ENCODE measurements at places on chromosomes 2 and 18.

GRCh38 chr2:19810637-19811036 lies 91.1 kb downstream of the TTC32 start:
- no peak for DNase-seq

DNA sequence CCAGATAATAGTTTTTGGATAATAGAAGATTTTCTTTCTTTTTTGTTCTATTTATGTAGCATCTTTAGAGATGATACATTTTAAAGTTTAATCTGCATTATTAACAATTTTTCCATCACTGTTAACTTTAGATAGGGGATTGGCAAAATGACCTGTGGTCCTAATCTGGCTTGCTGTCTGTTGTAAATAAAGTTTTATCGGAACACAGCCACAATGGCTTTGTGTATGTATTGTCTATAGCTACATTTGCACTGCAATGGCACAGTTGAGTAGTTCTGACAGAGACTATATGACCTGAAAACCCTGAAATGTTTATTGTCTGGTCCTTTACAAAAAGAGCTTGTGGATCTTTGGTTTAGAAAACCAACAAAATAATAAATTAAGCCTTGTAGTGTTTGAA lies 97.0 kb upstream of the CERS6 start:
- DNase-seq: no peak

GRCh38 chr2:9781252-9781651 lies 62.0 kb upstream of the TAF1B start:
- no peak for DNase-seq

- DNase-seq: no peak
Measured at GRCh38 chr18:22844628-22845027, 88.5 kb upstream of the RBBP8 start.

DNA sequence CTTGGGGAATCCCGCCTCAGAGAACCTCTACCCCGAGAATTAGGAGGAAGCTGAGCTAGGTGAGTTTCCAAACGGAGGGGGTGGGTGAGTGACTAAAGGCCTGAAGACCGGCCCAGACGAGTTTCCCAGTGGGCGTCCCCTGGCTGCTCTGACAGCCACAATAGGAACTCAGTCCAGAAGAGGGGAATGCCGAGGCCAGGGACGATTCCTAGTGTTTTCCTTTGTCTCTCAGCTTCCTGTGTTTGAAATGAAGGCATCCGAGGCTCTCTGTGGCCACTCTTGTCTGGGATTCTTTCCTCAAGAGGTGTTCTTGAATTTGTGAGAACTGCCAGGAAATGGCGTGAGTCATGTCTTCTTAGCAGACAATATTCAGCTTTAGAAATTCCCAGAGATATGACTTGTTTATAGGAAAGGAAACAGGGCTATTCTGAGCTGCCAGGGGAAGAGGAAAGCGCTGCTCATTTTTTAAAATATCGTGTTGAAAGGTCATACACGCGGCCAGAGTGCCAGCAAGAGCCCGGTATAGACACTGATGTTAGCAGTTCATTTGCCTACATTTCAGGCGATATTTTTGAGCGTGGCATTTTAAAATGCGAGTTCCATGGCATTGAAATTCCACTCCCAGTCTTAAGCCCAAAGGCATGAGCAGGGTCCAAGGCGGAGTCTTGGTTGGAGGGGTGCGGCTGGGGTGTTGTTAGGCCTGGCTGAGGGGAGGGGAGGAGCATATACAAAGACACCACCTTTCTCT lies 169.1 kb upstream of the KLF7 start:
- DNase-seq: peak; percentile 99

DNA sequence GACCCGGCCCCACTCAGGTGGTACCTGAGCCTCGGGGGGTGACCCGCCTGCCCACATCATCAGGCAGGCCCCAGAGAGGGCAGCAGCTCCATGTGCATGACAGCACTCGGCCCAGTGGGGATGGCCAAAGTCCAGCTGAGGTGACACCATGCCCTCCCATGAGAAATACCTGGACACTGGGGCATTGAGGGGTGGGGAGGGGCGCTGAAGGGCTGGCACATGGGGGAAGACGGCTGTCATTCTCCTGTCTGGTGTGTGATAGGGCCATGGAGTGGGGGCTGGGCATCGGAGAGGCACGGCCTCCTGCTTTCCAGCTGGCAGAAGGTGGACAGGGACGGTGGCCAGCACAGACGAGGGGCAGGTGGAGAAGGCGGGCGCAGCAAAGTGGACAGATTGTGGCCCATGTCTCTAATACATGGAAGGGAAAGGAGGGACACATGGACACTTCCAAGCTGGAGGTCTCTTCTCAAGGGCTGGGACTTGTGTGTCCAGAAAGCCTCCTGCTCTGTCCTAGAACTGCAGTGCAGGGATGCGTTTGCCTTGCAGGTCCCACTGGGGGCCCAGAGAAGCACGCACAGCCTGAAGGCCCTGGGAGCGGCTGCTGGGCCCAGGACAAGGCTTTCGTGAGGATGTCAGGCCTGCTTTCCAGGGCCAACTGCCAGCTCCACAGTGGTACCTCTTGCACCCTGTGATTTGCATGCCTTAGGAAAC lies 302.2 kb downstream of the NDUFA10 start:
- DNase-seq: no peak

GRCh38 chr2:128324008-128324896 lies 5.6 kb upstream of the HS6ST1 start:
- DNase-seq: no peak

GRCh38 chr2:100876231-100876860 lies 56.4 kb downstream of the NPAS2 start:
- DNase-seq: no peak

DNA sequence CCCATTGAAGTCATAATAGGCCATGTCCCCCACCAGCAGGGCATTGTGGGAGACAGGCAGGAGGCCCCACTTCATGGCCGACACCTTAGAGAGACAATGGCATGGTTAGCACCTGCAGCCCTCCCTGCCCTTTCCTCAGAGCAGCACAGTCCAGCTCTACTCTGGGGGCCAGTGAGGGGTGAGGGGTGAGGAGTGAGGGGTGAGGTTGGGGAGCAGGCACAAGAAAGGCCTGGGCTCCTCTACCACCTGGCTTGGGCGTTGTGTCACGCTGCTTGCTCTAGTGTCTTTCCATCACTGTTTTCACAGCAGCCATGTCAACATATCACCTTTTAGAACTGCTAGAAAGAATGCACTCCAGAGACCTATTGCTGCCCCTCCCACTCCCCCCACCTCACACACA lies 77.2 kb downstream of the ADD2 start:
- no peak for DNase-seq

- DNase-seq: no peak
Measured at GRCh38 chr2:54983345-54984220, 66.7 kb downstream of the RTN4 start.

DNA sequence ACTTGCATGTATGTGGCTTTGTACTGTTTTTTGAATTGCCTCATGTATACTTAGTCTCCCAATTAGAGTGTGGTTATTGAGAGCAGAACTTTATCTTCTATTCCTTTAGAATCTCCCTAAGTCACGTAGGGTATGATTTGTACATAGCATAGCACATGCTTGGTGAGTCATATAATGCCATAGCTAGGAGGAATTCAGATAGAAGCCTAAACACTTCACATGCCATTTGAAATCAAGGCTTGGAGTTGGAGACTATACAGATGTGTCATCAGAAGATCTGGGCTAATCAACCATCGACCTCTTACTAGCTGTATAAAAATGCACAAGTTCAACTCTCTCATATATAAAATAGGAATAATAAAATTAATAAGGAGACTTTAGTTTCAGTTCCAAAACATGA lies 222.6 kb upstream of the ST6GAL2 start:
- DNase-seq: no peak

GRCh38 chr2:76039505-76039904 lies 328.8 kb upstream of the GCFC2 start:
- DNase-seq: no peak

GRCh38 chr2:189997016-189997415 lies 65.5 kb downstream of the MSTN start:
- DNase-seq: no peak

DNA sequence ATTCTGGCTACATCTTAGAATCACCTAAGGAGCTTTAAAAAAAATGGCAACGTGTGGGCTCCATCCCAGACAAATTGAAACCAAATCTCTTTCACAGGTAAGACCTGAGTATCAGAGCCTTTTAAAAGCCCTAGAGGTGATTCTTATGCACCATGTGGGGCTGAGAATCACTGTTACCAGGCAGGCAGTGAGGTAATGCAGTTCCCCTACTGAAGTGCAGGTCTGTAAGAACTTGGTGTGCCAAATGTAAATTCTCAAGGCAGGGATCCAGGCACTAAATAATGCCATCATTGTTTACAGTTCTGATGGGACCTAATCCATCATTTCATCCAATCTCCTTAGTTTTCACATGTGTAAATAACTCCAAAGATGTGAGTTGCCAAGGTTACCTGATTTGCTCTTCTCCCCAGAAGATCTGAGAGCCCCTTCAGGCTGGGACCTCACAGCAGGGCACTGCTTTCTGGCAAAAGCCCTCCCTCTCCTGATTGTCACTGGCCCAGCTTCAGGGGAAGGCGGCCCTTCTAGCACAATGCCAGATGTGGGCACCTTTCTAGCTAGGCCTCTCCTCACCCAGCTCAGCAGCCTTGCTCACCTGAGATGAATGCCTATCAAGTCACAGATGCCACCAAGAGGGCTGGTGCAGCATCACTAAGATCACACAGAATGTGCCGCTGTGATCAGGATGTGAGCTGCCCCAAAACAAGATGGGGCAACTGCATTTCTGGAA lies 73.6 kb upstream of the RGPD5 start:
- no peak for DNase-seq

- DNase-seq: peak; percentile 60
Measured at GRCh38 chr18:13465476-13465875, 246.9 kb downstream of the LDLRAD4 start.

DNA sequence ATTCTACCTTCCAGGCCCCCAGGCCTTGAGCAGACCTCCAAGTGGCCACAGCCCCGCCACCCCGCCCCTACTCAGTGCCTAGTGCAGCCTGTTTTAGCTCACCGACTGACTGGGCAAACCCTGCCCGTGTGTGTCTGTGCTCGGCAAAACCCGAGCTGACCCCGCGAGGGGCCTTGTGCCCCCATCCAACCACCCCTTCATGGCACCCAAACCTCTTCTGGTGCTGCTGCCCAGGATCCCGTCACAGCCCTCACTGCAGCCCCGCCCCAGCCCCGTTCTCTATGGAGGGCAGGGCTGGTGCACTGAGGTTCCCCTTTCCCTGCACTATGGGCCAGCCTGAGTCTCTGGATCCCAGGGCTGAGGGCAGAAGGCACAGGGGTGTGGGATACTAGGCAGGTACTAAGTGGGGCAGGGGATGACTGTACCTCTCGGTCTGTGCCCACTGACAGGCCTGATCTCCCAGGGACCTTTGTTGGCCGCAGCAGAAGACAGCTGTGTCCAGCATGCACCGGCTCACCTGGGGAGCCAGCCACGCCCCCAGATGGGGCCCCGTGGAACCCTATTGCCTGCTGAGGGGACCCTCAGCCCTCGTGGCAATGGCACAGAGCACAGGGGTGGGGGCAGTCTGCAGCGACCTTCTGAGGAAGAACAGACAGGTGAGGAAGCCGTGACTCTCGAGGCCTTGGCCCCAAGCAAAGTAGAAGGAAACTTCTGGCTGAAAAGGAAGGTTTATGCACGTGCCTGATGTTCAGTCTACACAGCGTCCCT lies 69.9 kb upstream of the OTOS start:
- no peak for DNase-seq

DNA sequence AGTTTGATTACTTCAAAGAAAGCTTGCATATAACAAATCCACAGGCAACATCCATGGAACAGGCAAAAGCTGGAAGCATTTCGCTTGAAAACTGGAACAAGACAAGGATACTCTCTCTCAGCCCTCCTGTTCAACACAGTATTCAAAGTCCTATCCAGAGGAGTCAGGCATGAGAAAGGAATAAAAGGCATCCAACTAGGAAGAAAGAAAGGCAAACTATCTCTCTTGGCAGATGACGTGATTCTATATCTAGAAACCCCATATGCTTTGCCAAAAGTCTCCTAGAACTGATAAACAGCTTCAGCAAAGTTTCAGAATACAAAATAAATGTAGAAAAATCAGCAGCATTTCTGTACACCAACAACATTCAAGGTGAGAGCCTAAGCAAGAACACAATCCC lies 34.1 kb upstream of the MC4R start:
- no peak for DNase-seq

- DNase-seq: no peak
Measured at GRCh38 chr2:47501374-47502200, 98.6 kb downstream of the MSH2 start.

- DNase-seq: no peak
Measured at GRCh38 chr2:1831620-1832367, 87.5 kb upstream of the PXDN start.

GRCh38 chr2:230564805-230565779 lies 147.6 kb upstream of the CAB39 start:
- peak; percentile 60 for DNase-seq

DNA sequence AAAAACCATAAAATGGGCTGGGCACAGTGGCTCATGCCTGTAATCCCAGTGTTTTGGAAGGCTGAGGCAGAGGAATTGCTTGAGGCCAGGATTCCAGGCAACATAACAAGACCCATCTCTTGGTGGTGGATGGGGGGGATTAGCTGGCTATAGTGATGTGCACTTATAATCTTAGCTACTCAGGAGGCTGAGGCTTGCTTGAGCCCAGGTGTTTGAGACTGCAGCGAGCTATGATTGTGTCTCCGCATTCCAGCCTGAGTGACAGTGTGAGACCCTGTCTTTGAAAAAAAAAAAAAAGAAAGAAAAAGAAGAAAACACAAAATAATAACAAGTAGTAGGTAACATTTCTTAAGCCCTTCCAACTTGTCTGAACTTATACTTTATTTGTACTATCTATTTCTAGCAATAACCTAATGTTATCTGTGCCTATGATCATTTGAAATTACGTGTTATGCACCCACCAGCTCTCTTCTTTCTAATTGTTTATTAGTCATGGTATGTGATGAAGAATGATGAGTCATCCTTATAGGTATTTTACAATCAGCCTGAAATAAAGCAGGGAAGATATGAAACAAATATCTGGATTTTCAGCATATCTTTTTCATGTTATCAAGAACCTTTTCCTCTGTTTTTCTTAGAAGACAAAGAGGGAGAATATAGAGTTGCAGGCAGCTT lies 129.3 kb upstream of the UNC80 start:
- no peak for DNase-seq

DNA sequence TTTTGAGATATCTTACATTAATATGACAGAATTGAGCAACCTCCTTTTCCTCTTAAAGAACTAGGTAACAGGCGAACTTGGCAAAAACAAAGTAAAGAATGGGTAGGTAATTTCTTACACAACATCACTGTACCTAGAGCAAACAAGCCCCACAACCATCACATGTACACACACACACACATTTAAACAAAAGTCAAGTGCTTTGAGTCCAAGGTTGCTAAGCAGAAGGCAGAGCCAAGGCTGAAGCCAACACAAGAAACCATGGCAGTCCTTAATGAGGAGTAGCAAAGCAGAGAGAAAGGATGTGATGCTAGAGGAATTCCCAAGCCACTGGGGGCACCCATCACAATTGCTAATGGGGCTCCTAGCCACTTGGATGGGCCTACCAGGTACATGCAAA lies 164.1 kb downstream of the PAX3 start:
- no peak for DNase-seq

- no peak for DNase-seq
Measured at GRCh38 chr2:216984937-216985336, 125.1 kb upstream of the TNP1 start.

- no peak for DNase-seq
Measured at GRCh38 chr2:189526241-189526640, 54.3 kb downstream of the SLC40A1 start.

- DNase-seq: no peak
Measured at GRCh38 chr2:102126169-102126568, 16.4 kb upstream of the IL1R1 start.

- no peak for DNase-seq
Measured at GRCh38 chr2:17388798-17389197, 129.4 kb downstream of the RAD51AP2 start.

GRCh38 chr18:47346016-47346415 lies 94.6 kb upstream of the SKOR2 start:
- no peak for DNase-seq
